ENCODE measurements at places on chromosomes 12 and 14.

DNA sequence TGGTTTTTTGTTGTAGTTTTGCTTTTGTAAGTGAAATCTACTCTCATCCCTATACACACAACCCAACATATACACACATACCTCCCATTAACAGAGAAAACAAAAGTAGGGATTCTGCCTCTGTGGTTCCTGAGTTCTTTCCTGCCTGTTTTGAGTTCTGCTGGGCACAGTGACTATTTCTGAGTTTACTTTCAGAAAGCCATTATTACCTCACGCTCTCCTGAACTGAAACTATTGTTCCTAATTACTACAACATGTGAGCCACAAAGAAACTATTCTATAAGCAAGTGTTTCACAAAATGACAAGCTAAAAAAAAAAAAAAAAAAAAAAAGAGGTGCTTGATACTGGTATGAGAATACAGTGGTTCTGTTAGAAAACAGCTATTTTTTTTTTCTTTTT lies 110.9 kb downstream of the ALG10B start:
- no peak for DNase-seq

- no peak for DNase-seq
Observed at GRCh38 chr14:82905762-82906161, 1372.1 kb upstream of the SEL1L start.

GRCh38 chr12:63814146-63814772 lies 30.2 kb upstream of the SRGAP1 start:
- DNase-seq: no peak

- DNase-seq: peak; percentile 61
Observed at GRCh38 chr14:24162093-24162492, 1.0 kb downstream of the IRF9 start.

- no peak for DNase-seq
Observed at GRCh38 chr12:104680070-104680469, 223.3 kb downstream of the CHST11 start.

DNA sequence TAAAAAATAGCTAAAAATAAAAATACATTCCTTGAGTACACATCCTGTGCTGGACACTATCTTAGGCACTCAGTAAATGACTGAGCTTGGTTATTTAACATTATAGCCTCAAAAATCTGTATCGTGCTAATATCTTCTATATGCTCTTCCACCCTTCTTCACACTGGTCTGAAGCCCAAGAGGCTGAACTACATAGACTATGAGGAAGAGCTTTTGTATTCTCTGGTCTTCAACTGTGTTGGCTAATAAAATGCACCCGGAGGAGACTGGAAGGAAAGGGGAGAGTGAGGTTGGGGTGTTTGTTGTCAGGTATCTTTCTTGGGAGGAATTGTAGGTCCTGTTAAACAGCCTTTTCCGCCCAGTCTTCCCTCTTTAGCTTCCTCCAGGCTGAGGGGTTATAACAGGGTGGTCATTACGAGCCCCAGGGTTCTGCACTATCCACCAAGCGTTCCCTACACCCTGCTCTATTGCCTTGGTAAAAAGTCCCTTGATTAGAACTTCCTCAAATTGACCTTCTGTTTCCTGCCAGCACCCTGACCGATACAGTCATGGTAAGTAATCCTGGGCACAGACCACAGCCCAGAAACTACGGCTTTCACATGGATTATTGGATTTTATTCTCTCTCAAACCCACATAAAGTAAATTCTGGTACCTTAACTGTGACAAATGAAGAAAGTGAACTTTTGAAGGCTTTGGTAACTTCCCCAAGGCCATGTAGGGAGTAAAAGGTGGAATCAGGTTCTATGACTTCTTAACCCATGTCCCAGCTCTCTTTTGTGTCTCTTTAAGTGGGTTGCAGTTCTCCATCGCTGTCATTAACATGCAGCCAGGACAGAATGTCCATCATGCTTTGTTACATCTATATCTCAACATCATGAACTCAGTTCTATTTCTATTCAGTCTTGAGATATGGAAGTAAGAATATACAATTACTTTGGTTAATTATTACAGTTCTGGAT lies 71.3 kb downstream of the PTHLH start:
- no peak for DNase-seq

- DNase-seq: no peak
Observed at GRCh38 chr12:24798335-24798734, 150.6 kb downstream of the BCAT1 start.

GRCh38 chr12:50401500-50402081 lies 906 bp downstream of the LARP4 start:
- DNase-seq: peak; percentile 76

- no peak for DNase-seq
Observed at GRCh38 chr12:69566603-69567002, 18.7 kb upstream of the CCT2 start.

DNA sequence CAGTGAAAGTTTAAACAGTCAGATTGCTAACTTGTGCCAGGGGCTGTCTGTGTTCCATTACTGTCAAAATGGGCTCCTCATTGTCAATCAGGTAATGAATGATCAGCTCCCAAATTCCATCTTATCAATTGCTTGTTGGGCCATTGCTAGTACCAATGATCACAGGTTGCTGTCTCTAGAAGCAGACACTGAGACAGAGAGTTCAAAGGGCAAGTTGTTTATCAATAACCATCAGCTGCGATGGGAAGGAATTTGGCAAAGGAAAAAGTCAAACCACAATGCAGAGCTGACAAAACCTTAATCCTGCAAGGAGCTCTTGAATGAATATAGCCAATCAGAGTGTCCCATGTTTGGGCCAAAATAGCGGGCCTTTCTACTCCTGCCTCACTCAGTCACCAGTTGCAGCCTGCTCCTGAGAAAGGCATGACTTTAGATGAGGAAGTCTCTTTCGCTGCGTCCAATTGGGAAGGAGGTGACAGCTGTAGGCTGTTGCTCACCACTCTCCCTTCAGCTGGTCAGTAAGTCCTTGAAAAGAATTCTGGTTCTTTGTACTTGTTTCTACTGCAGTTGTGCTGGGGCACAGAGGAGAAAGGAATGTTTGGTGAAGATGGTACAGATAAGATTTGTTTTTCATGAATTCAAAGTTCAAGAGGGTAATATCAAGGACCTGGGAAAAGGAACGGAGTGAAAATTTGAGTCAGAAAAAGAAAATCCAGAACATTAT lies 179.2 kb upstream of the PDE3A start:
- DNase-seq: no peak

DNA sequence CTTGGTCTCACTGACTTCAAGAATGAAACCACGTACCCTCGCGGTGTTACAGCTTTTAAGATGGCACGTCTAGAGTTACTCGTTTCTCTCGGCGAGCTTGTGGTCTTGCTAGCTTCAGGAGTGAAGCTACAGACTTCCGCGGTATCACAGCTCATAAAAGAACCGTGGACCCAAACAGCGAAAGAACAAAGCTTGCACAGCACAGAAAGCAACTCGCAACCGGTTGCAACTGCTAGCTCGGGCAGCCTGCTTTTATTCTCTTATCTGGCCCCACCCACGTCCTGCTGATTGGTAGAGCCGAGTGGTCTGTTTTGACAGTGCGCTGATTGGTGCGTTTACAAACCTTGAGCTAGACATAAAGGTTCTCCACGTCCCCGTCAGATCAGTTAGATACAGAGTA lies 4.2 kb upstream of the CLEC4C start:
- DNase-seq: no peak

GRCh38 chr14:36271222-36271621 lies 49.2 kb downstream of the MBIP start:
- DNase-seq: no peak

DNA sequence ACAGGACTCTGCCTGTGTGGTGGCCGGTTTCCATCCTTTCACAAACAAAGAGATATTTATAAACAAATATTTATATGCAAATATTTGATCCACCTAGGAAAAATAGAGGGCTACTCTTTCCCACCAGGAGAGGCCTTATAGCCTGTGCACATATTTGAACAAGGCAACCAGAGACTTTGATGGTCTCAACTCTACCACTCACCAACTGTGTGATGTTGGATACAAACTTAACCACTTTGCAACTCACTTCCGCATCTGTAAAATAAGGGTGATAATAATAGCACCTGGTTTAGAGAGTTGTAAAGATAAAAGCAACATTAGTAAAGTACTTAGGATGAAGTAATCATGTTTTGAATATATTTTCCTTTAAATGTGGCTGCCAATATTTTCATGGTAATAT lies 1.5 kb upstream of the CLEC12A start:
- no peak for DNase-seq

DNA sequence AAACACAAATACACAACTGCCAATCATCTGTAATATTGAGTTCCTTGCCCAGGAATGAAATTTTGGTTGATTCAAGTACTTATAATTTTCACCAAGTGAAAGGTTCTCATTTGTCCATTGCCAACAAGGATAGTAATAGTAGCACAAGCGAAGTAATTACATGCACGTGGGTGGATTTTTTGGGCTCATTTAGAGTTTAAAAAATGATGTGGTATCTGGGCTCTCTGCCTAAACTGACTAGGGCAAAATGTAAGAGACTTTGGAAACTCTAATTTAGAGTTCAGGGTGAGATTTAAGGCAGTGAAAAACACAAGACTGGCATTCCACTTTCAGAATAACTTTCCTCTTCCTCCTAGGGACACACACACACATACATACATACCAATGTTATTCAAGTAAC lies 111.7 kb downstream of the MYRFL start:
- no peak for DNase-seq

DNA sequence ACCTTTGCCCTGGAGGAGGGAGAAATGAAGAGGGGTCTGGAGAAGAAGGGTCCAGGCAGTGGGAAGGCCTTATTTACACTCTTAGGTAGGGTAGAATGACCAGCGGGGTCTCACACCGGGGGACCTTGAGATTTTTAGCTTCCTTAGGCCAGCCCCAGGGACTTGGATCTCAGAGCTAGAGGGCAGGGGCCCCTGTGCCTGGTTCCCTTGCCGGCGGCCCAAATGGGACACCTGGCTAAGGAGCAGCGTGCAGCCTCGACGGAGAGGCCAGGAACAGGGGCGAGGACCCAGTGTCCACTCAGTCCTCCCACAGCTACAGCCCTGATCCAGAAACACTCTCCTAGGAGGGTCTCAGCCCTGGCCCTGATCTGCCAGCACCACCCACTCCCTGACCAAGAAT lies 41.8 kb downstream of the DIO3 start:
- no peak for DNase-seq

DNA sequence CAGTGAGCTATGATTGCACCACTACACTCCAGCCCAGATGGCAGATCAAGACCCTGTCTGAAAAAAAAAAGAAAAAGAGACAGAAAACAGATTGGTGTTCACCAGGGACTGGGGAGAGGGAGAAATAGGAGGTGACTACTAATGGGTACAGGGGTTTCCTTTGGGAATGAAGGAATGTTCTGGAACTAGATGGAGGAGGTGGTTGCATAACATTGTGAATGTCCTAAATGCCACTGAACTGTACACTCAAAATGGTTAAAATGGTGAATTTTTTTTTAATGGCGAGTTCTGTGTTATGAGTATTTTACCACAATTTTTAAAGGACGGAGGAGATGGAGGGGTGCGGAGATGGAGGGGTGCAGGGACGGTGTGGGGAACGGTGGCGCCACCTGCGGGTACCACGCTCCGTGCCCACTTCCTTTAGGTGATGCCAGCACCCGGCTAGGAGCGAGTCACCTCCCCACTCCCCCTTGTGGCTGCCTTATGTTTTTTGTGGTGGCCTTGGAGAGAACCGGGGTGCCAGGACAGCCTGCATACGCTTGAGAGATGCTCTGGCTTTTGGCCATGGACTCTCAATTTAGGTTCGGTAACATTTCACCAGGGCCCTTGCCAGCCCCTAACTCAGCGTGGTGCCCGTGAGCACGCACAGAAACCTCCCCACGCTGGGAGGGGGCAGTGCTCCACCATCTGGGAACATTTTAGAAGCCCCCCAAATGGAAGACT lies 16.1 kb downstream of the UBC start:
- DNase-seq: no peak

- DNase-seq: no peak
Observed at GRCh38 chr14:31223331-31223730, 15.7 kb upstream of the HECTD1 start.

DNA sequence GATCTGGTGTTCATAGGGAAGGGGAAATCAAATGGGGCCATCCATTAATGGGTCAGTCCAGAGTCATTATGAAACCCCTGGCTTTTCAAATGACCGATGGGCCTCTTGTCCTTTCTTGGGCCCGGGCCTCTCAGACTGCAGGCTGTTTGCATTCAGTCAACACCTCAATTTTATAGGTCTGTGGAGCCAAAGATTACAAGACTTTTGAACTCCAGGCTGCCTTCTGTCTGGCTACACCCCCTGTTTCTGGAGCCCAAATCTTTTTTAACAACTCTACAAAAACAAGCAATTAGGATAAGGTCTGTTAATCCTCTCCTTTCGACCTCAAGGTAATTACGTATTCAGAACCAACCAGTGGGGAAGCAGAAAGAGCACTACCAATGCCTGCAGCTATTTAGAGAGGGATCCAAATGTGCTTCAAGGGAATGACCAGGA lies 35.6 kb downstream of the DUSP6 start:
- no peak for DNase-seq

- DNase-seq: no peak
Observed at GRCh38 chr12:101002696-101003419, 207.2 kb downstream of the SLC5A8 start.

DNA sequence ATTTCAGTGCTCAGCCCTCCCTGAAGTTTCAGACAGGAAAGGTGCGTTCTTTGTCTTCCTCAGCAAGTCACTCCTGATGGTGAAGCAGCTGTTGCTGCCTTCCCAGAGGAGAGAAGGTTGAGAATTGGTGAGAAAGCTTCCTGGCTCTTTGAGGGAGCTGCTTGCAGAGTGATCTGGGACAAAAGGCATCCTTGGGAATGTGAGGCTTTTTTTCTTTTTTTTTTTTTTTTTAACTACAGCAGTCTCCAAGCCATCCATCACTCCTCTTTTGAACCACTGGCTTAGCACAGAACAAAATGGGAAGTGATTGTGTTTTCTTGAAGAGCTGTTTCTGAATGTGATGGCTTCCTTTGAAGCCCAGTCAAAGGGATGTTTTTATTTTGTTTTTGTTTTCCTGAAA lies 120.4 kb upstream of the LRIG3 start:
- DNase-seq: peak; percentile 46

GRCh38 chr12:48110691-48111311 lies 4.9 kb upstream of the SENP1 start:
- no peak for DNase-seq

GRCh38 chr12:126383506-126383905 lies 1318.3 kb downstream of the AACS start:
- no peak for DNase-seq

- DNase-seq: no peak
Observed at GRCh38 chr12:112236386-112236785, 111.0 kb downstream of the TRAFD1 start.

DNA sequence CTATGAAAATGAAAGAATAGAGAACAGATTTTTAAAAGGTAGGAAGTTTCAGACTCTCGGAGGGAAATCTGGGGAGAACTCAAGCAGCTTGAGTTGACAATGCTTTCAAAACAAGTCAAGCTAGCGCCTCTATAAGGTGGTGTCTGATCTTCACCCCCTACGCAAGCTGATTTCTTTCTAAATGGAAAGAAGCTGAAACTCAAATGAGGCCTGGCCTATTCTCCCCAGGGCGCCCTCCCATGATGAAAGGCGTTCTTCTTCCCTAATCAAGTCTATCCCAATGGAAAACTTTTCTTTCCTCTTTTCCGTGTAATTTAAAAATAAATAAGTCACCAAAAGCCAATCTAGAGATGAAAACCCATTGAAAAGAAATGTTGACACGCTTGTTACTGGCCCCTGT lies 20.6 kb downstream of the PTHLH start:
- no peak for DNase-seq
